Activated T-cell treated with anti-CD3 and anti-CD28 coated beads for 24 hours (primary cell): ENCODE measurements at places on chromosomes 5 and 9.

DNA sequence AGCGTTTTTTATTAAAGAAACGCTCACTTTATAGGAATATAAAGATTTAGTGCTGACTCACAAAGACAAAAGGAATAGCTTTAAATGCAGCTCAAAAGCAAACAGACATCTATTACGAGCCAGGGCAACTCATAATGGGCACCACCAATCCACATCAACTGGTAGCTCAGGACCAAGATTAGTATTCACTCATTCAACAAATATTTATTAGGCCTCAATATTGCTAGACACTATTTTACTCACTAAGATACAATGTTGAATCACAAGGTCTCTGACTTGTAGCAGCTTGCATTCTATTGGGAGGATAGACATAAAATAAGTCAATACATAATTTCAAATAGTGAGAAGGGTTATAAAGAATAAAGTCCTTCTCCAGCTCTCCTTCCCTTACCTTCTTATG is 8.0 kb upstream of the MAN2A1 start:
- DNase-seq: no peak

GRCh38 chr9:124781967-124782660 is 5.2 kb downstream of the OLFML2A start:
- DNase-seq: no peak

GRCh38 chr5:58706736-58707135 is 123.9 kb downstream of the RAB3C start:
- no peak for DNase-seq

DNA sequence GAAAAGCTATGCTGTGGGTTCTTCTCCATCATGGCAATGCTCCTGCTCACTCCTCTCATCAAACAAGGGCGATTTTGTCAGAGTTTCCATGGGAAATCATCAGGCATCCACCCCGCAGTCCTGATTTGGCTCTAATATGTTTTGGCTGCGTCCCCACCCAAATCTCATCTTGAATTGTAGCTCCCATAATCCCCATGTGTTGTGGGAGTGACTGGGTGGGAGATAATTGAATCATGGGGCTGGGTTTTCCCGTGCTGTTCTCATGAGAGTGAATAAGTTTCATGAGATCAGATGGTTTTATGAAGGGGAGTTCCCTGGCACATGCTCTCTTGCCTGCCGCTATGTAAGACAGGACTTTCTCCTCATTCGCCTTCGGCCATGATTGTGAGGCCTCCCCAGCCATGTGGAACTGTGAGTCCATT is 163.8 kb downstream of the GADD45G start:
- DNase-seq: no peak

GRCh38 chr9:104256031-104256695 is 162.1 kb downstream of the SMC2 start:
- DNase-seq: no peak

DNA sequence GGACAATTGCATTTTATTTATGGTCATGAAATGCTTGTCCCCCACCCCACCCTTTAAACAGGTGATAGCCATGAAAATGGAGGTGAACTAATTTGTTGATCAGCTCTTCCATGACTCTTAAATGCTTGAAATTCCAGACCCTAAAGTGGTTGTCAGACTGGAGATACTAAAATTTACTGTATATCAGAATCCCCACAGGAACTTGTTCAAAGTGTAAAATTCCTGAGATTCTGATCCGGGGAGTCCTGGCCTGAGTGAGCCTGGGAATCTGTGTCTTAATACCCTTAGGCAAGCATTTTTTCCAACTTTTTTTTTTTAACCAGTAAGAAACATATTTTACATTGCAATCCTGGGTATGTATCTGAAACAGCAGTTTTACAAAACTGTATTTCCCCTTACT is 4.7 kb downstream of the SKP2 start:
- no peak for DNase-seq

- no peak for DNase-seq
These were observed 467.3 kb upstream of the FTMT start for GRCh38 chr5:121384359-121384758.

DNA sequence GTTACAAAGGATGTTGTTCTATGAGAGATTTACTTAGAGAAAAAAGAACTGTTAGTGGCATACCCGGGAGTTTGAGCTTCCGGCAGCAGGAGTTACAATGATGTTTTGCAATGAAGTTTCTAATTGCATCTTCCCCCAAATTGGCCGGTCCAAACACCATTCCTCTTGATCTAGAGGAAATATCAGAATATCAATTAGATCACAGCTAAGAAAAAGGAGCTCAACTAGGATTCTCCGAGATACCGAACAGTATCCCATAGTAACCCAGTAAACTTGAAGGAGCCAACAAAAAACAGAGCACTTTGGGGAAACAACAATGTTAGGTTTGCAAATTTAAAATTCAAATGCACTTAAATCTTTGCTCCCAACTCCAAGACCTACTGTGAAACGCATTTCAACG is 159.5 kb downstream of the TRPM6 start:
- no peak for DNase-seq

GRCh38 chr5:108251350-108251749 is 130.5 kb downstream of the FBXL17 start:
- DNase-seq: no peak

- DNase-seq: no peak
These were observed 354.1 kb upstream of the RFX3 start for GRCh38 chr9:3879726-3880505.
